Activated CD4-positive, CD25-positive, alpha-beta regulatory T cell treated with anti-CD3 and anti-CD28 coated beads, Interleukin-2, amount 50 U/mL, for 24 hours (primary cell): ENCODE measurements at places on chromosomes 2 and 18.
A peak's percentile ranks its signal among the peaks of the same experiment; 100 is the strongest.

DNA sequence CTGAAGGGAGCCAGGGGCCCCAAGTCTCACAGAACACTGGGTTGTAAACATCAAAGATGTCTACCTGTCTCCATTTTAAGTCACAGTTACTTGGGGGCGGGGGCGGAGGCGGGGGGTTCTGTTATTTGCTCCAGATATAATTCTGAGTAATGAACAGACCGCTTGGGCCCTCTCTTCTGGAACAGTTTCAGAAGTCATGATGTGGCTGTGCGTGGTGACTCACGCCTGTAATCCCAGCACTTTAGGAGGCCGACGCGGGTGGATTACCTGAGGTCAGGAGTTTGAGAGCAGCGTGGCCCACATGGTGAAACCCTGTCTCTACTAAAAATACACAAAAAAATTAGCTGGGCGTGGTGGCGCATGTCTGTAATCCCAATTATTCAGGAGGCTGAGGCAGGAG is 157.9 kb upstream of the APCDD1 start:
- ATAC-seq = no peak

DNA sequence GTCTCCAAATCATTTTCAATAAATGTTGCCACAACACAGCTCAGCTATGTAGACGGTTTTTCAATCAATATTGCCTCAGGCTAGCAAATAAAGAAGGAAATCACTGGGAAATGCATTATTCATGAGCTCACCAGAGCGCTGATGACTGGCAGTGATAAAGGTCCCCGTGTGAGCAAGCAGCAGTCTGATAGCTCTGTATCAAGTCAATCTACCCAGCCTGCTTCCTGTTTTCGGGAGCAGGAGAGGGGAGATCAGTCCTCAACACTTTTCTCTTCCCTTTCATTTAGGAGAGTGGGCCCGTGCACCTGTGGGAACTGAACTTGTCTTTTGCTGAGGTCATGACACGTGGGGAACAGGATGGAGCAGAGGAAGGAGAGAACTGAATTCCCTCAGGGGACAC is 253.9 kb upstream of the SIX2 start:
- no peak for ATAC-seq

DNA sequence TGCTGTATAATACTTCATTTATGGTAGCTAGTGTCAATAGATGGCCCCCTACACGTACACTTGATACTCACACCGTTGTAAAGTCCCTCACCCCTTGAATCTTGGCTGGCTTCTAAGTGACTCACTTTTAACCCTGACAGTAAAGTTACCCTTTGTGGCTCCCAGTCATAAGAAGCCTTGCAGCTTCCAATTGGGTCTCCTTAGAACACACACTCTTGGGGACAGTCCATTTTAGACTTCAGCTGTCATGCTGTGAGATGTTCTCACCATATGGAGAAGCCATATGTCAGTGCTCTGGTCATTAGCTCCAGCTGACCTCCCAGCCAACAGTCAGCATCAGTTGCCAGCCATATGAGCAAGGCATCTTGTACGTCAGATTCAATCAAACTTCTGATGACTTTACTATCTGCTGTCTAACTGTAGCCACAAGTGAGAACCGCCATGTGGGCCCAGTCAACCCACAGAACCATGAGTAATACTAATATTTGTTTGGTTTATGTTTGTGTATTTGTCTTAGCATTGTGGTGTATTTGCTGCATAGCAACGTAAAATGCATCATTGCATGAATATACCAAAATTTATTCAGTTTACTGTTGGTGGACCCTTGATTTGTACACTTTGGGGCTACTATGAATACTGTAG is 68.3 kb downstream of the PTPN4 start:
- peak; percentile 71 for ATAC-seq

DNA sequence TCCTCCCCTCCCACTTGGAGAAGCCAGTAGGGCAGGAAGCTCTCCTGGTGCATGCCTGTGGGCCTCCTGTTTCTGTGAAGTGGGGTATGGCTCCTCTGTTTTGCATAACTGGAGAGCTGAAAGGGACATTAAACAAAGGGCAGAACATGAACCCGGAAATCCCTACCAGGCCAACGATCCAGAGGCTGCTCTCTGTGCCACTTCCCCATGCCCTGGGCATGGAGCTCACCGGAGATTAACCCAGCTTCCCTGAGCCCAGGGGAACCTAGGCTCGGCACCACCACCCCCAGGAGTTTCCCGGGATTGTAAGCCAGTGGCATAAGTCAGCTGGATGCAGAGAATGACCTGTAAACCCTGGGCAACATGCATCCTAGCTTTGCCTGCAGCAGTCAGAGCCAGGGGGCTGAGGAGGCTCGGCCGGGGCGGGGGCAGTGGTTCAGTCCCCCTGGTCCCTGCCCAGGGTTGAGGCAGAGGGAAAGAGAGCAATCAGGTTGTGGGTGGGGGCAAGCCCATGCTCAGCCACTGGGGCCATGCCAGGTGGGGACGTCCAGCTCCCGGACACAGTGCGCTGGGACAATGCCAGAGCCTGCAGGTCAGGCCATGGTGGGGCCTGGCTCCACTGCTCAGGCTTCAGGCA is 49.5 kb downstream of the TIMM21 start:
- no peak for ATAC-seq

DNA sequence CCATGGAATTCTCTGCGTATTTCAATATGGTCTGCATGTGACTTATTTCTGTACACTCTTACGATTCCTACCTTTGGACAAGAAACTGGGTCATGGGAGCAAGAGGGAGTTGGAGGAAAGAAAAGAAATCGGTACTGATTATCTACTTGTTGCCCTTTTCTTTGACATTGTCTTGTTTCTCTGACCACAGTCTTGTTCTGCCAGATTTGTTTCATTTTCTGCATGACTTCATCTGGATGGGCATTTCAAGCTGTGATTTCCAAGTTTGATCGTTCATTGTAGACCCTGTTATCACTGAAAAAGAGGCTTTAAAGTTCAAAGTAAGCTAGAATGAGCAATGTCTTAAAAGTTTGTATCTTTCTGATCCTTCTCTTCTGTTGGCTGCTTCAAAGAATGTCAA is 2186.3 kb upstream of the CELF4 start:
- ATAC-seq = no peak

- ATAC-seq = no peak
Observed at GRCh38 chr18:78918707-78919106, 60.9 kb upstream of the SALL3 start.

GRCh38 chr18:64202863-64203262 is 54.0 kb upstream of the LINC00305 start:
- no peak for ATAC-seq

DNA sequence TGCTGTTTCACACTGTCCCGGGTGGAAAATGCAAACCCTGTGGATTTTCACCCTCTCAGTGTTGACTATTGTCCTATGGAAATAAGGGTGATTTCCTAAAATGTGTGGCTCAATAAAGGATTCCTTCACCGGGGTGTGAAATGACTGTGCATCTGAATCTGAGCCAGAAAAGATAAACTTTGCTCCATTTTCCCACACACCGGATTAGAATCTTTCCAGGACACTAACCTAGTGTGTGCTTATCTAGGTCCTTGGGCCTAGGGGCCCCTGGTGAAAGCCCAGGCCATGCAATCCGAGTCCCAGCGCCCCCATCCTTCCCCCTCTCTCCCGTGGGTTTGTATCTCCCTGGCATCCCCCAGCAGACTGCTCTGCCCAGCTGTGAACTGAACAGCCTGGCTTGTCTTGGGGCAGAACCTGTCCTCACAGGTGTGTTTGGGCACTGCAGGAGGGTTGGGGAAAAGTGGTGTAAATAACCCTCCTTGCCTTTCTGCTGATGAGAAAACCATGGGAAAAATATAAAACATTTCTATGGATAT is 17.3 kb downstream of the KLHL29 start:
- ATAC-seq = no peak

DNA sequence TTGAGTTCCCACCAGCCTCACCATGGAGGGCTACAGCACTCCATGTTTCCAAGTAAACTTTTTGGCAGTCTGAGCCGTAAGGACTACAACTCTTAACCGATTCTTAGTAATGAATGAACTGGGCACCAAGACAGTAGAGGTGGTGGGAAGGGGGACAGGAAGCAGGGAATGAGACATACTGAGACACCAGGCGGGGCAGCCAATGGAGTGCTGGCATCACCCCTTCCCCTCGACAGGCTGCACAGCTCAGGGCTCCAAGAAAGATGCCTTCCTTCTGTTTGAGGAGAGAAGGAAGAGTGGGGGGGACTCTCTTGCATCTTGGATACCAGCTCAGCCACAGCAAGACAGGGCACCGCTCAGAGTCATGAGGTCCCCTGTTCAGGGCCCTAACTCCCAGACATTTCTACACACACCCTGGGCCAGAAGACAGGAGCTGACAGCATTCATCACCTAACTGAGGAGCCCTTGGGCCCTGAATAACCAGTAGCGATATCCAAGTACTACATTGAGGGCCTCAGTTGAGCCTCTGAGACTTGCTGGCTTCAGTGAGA is 45.2 kb downstream of the USP34 start:
- ATAC-seq = no peak

GRCh38 chr18:70256184-70256583 is 32.7 kb upstream of the SOCS6 start:
- ATAC-seq = no peak

DNA sequence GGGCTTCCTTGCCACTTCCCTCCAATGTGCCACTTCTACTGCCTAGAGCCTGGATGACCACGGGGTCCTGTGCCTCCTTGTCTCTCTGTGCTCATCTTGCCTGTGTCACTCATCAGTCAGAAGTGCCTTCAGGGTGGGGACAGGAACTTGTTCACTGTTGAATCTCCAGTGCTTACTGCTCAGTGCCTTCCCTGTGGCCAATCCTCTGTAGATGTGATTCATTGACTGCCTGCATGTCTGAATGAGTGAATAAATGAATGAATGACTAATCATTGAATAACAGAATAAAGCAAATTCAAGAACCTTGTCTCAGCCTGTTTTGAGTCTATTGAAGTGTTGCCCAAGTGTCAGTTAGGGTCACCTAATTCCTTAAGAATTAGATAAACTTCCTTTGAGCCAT is 42.3 kb upstream of the FAM136A start:
- no peak for ATAC-seq

GRCh38 chr18:46917803-46918600 is 600 bp downstream of the KATNAL2 start:
- ATAC-seq = peak; percentile 4

DNA sequence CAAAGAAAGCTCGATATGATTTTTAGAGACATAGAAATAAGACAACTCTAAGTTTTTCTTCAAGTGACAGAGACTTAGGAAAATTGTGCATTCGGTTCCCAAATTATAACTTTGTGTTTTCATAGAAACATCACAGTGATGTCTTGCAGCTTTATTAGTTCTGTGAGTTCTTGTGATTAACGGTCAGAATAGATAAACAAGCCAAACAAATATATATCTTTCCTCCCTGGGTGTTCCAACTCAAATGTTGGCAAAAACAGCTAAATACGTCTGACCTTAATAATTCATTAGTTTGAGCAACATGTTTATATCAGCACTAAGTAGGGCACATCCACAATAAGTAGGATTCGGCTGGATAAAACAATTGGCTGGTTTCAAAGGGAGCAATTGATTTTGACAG is 47.6 kb downstream of the DTNA start:
- no peak for ATAC-seq

GRCh38 chr2:191728750-191729624 is 51.1 kb downstream of the NABP1 start:
- ATAC-seq = no peak

DNA sequence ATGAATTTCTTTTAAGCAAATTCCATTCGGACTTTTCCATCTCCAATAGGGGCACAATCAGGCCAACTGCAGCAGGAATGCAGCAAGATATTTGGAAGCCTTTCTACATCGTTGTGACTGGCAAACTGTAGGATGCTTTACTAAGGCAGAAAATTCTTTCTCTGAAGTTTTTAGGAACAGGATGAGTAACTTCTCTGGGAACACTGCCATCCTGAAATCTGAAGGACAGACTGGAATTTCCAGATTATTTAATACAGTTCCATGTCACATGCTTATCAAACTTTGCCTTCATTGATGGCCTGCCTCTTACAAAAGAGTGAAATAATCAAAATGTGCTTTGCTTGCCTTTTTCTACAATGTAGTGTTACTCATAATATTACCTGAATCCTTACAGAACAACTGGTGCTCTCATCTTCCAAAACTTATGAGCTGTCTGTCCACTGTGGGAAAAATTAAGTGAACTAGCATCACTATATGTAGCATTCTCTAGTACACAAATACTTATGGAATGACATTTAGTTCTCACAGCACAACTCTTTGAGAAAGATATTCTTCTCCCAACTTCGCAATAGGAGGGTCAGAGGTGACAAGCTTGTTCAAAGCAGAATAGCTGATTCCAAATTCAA is 32.0 kb upstream of the MAP2 start:
- ATAC-seq = no peak

DNA sequence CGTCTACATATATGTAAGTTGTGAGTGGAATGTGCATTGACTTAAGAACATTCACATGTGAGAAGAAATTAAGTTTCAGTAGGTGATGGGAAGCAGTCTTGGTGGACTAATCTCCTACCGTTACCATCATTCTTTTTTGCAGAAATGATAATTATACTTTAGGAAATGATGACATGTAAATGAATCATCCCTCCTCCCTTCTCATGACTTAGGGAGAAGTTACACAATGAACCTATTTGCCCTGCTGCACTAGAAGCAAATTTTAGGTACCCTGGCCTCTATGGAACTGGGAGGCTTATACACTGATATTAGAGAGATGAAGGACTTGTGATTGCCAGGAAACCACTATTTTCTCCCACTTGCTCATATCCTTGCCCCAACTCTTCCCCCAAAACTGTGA is 214.2 kb downstream of the CALCRL start:
- no peak for ATAC-seq

DNA sequence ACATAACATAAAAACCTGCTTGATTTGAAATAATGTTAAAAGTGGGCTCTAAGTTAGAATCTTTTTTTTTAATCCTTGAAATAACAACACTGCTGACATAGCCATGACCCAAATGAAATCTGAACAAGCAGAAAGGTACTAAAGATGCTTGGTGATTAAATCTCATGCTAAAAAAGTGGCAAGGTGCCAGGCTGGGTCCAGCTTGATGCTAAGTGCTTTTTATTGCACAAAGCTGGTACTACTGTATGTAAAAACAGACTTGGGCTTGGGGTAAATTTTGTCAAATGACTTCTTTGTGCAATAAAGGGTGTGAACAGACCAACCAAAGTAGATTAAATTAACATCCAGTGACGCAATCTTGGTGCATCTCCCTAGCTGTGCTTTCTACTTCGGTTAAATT is 13.4 kb downstream of the BCL11A start:
- no peak for ATAC-seq

DNA sequence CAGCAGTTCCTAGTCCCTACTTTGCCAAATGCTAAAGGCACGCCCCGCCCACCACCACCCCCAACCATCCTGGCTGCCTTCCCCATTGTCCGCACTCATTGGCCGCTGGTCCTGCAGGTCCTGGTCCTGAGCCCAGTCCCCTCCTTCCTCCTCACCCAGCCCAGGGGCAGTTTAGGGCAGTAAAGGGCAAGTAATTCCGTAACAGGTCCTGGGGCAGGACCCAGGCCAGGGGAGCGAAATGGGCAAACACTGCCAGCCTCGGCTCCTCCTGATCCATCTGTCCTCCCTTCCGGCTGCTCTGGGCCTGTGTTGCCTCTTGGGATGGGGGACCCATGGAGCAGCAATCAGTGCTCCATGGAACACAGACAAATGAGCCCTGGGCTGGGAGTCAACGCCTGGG is 6.1 kb downstream of the ADCY3 start:
- ATAC-seq = no peak

- no peak for ATAC-seq
Observed at GRCh38 chr18:10232062-10232461, 222.4 kb upstream of the APCDD1 start.
